ENCODE measurements at places on chromosomes 7 and 10.

GRCh38 chr10:91493313-91493712 is 83.2 kb downstream of the HECTD2 start:
- no peak for DNase-seq

DNA sequence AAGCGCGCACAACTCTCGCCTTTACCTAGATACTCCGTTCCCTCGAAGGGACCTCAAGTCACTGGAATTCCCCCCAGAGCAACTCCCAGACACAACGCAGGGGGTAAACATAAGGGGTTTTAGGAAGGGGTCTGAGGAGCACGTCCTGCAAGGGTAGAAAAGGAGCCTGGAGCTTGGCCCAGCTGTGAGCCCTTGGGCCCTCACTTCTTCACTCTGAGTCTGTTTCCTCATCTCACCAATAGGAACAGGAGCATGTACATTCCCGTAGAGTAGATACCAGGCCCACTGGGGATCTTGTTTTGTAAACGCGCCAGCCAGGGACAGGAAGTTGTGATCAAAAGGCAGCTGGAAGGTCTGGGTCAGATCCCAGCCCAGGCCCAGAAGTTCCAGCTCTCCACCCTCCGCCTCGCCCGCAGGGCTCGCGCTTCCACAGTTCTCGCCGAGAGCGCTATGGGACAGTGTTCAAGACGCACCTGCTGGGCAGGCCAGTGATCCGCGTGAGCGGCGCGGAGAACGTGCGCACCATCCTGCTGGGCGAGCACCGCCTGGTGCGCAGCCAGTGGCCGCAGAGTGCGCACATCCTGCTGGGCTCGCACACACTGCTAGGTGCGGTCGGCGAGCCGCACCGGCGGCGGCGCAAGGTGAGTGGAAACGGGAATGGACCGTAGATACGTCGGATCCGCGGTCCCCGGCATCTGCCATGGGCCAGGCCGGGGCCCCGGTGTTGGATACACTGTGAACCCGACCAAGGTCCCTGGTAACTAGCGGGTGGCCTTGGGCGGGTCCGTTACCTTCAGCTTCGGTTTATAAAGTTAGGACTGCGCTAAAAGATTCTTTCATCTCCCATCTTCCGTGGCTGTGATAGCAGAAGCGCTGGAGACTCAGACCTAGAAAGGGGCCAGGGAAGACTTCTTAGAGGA is 1.3 kb downstream of the CYP26C1 start:
- DNase-seq: no peak

DNA sequence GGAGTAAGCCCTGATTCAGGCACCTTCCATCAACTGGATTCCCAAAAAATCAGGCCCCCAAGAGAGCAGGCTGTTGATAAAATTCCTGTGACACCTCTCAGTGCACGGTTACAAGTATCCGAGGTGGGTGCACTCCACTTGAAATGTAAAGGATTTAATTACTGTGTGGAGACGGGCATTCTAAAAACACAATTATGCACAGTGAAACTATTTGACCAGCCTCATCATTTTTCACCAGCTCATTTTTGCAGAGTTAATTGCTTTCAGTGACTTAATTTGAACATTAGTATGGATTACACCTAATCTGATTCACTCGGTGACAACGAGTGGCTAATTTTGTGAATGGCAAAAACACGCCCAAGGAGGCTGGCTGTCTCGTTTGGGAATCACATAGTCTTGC is 2.3 kb downstream of the FOXL3 start:
- no peak for DNase-seq

GRCh38 chr10:69262292-69262751 is 16.0 kb upstream of the HK1 start:
- DNase-seq: no peak

DNA sequence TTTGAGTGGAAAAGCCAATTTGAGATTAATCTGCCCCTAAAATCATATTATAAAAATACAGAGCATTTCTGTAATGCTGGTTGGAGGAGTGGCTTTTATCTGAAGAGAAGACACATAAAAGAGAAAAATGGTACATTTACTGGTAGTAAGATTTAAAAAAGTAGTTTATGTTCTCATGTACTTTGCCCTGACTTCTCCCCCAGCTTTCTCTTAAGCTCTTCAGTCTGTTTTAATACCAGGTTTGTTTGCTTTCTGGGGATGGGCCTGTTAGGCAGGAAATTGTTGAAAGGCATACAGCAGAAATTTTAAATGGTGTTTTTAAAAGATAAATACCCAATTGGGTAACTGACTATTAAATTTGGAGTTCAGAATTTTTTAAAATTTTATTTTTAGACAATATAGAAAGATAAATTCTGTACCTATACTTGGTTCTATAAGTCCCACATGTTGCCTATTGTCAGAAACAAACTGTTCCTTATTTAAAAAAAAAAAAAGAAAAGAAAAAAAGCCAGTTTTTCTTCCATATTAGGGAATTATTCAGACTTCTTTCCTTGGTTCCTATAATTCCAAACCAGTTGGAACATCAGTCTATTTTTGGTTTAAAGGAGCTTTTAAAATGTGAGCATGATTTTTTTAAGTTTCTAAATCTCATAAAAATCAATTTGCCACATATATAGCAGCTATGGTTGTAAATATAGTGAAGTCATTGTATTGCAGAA is 136.6 kb downstream of the ARID5B start:
- DNase-seq: no peak

DNA sequence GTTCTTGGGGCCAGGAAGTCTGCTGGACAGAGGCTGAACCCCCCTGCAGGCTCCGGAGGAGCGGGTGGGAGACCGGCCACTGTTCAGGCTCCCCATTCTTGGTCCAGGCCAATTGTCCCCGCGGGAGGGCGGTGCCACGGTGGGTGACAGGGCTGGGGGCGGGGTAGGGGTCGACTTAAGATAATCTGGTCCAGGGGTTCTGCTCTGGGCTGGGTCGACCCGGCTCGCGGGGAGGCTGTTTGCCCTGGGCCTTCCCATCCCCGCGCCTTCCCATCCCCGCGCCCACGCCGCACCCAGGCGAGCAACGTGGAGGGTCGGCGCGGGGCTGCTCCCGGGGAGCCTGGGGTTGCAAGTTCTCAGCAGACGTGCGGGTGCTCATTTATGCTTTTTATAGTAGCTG is 7.3 kb upstream of the GLRX3 start:
- no peak for DNase-seq

- no peak for DNase-seq
These were observed 59.9 kb downstream of the MRPL32 start for GRCh38 chr7:42991913-42992591.

DNA sequence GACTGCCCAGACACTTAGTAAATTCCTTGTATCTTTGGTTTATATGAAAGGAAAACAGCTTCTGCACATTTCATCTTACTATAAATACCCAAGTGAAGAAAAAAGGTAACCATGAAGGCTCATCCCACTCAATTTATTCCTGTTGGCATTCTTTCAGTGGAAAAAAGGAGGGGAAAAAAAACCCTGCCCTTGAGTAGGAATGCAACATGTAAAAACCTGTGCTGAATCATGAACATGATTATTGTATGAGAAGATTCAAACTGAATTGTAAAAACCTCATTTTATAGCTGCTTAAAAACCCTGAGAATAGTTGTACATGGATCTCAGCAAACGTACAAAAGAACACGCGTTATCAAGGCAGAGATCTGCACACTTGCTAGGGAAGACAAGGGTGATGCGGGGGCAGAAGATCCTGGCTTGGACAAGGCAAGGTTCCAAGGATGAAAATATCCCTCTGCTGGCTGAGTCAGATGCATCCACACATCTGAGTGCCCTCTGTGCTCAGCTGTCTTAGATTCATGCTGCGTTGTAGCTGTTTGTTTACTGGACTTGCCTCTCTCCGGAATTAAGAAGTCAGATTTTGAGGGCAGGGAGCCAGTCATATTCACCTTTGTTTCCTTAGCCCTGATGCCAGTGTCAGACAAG is 658.2 kb downstream of the PARD3 start:
- DNase-seq: no peak

- DNase-seq: no peak
These were observed 271.6 kb downstream of the CCDC3 start for GRCh38 chr10:12729885-12730284.

GRCh38 chr7:11749629-11750028 is 82.4 kb downstream of the THSD7A start:
- no peak for DNase-seq

- DNase-seq: no peak
These were observed 55.3 kb downstream of the PPP1R9A start for GRCh38 chr7:94962661-94963060.

DNA sequence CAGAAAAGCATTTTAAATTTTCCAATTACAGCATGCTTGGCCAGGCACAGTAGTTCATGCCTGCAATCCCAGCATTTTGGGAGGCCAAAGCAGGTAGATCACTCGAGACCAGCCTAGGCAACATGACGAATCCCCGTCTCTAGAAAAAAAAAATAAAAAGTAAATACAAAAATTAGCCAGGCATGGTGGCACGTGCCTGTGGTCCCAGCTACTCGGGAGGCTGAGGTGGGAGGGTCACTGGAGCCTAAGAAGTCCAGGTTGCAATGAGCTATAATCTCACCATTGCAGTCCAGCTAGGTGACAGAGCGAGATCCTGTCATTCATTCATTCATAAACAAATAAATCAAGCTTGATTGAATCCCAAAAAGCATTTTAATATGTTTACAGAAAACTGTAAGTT is 234.9 kb downstream of the PARD3 start:
- no peak for DNase-seq

DNA sequence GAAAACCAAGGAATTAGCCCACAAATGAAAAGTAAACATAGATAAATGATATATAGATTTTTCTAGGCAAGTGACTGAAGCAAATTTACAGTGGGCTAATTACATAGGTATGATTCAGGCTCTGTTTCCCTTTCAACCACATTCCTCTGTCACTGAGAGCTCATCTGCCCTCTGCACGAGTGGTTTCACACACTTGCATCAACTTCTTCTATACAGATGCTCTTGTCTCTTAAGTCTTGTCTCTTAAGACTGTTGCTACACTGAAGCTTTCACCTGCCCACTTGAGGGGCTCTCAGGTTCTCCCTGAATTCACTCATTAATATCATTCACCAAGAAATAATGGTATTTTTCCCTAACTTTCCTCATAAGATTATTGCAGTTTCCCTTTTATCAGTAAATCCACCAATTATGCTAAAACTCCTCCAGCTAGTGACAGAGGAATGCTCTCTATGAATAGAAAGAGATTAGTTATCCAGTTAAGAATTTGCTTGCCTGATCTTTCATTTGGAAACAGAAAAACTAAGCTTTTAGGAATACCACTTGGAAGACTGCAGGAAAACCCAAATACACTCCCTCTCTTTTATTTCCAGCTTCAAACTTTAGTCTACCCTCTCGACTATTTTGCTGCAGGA is 95.7 kb downstream of the ELAPOR2 start:
- DNase-seq: no peak

DNA sequence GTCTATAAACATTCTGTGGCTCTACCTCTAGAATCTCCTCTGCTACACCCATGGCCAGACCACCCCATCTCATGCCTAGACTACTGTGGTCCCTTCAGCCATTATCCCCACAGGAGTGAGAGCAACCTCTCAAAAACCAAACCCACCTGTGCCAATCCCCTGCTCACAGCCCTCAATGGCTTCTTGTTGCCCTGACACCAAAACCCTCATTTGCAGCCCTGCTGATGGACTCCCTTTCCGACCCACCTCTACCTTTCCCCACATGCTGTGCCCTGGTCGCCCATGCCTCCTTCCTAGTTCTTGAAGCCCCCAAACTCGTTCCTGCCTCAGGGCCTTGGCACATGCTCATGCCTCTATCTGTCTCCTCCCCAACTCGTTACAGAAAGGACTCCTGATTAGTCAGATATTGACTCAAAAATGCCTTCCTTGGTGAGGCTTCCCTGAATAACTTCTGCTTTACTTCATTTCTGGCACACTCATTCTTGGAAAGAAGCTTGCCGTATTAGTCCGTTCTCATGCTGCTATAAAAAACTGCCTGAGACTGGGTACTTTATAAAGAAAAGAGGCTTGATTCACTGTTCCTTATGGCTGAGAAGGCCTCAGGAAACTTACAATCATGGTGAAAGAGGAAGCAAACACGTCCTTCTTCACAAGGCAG is 104.2 kb downstream of the TEX36 start:
- no peak for DNase-seq

DNA sequence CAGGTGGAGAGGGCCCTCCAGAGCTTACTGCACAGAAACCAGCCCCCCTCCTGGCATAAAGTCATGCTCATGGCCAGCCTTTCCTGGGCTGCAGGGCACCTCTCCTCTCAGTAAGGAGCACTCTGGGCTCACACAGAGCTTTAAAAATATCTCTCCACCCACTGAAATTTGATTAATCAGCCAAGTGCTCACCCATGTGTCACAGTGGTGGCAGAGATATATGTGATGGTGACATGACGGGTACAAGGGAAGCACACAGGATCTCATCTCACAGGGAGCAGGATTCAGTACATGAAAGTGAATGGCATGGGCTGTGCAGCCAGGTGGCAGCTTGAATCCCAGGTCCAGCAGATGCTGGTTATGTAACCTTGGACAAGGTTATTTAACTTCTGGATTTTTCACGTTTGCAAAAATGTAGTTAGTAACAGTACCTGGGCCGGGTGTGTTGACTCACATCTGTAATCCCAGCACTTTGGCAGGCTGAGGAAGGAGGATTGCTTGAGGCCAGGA is 144.8 kb downstream of the CALN1 start:
- no peak for DNase-seq

- DNase-seq: no peak
These were observed 376 bp downstream of the GNA12 start for GRCh38 chr7:2843711-2844152.

- DNase-seq: no peak
These were observed 104.4 kb upstream of the FGFR2 start for GRCh38 chr10:121702351-121703320.

GRCh38 chr10:78476844-78477243 is 443.2 kb downstream of the RPS24 start:
- no peak for DNase-seq

- DNase-seq: no peak
These were observed 303.8 kb upstream of the LRRTM3 start for GRCh38 chr10:66622050-66622449.

GRCh38 chr7:28466885-28467284 is 54.6 kb downstream of the CREB5 start:
- DNase-seq: no peak

DNA sequence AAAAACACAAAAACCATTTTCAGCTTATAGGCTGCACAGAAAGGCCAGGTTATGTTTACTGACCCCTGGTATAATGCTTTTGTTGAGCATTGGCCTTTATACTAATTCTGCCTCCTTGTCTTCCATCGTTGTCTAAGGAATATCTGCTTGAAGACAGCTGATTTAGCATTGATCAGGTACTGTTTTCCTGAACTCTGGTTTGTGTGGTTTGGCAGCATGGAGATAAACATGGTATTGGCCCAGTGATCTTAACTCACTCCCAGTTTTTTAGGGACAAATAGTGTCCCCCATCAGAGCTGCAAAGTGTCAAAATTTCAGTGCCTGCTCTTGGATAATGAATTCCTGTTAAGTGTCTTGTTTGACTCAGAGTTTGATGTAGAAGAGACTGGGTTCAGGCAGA is 100.8 kb downstream of the SND1 start:
- DNase-seq: no peak

All from activated CD8-positive, alpha-beta memory T cell treated with anti-CD3 and anti-CD28 coated beads for 1 hour (primary cell).